ENCODE measurements at places on chromosomes 6 and 20.

GRCh38 chr20:61437280-61438206, 185.5 kb downstream of the CDH4 start:
- DNase-seq = no peak

DNA sequence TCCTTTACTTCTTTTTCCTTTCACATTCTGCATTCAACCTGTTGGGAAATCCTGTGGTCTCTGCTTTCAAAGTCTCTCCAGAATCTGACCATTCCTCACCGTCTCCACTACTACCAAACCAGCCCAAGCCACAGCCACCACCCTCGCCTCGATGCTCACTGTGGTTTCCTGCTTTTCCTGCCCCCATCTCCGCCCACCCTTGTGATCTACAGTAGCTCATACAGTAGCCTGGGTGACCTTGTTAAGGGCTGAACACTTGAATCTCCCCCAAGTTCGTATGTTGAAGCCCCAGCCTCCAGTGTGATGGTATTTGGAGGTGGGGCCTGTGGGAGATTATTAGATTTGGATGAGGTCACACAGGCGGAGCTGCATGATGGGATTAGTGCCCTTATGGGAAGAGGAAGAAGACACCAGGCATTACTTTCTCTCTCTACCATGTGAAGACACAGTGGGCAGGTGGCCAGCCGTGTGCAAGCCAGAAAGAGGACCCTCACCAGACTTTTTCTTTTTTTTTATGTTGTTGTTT, 189.0 kb upstream of the UST start:
- no peak for DNase-seq

DNA sequence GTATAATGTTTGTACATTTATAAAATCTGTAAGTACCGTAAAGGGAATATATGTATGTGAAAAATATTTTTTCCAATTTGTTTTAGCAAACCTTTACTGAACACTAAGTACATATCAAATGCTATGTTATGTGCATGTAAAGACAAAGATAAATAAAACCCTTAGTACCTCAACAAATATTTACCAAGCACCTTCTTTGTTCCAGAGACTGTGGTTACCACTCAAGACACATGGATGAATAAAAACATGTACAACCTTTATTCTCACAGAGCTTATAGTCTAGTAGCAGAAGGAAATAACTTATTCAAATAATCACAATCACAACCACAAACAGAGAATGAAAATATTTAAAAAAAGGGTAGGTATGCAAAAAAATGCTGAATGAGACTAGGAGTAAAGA, 17.5 kb downstream of the TMX4 start:
- no peak for DNase-seq

DNA sequence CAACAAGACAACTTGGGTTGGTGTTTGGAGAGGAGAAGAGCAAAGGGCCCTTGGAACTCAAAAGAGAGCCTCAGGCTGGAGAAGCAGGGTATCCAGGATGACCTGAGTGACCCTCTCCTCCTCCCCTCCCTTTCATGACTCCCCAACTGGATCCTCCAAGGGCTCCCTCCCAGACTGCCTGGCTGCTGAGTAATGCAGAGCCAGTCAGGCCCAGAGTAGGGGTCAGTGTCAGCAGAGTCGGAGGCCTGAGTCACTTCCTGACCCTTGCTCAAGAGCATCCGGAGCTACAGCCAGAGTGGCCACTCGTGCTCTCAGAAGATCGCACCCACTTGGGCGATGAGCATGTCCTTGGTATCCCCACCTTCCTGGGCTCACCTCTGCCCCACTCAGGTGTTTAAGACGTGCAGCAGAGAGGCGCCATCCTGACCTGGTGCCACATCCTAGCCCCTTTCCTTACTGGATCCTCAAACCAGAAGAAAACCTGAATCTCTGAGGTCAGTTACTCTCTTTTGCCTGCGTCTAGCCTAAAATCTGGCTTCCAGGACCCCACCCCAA, 2.8 kb upstream of the MAPK13 start:
- DNase-seq = no peak

GRCh38 chr20:36587388-36588070, 14.1 kb downstream of the TGIF2 start:
- no peak for DNase-seq

GRCh38 chr20:53869466-53870258, 200.7 kb downstream of the BCAS1 start:
- peak; percentile 92 for DNase-seq

Measured in colonic mucosa (tissue), 4 donors.